ENCODE measurements at places on chromosomes 2 and 18.

GRCh38 chr2:202911203-202911511 lies 316 bp downstream of the WDR12 start:
- DNase-seq = no peak

DNA sequence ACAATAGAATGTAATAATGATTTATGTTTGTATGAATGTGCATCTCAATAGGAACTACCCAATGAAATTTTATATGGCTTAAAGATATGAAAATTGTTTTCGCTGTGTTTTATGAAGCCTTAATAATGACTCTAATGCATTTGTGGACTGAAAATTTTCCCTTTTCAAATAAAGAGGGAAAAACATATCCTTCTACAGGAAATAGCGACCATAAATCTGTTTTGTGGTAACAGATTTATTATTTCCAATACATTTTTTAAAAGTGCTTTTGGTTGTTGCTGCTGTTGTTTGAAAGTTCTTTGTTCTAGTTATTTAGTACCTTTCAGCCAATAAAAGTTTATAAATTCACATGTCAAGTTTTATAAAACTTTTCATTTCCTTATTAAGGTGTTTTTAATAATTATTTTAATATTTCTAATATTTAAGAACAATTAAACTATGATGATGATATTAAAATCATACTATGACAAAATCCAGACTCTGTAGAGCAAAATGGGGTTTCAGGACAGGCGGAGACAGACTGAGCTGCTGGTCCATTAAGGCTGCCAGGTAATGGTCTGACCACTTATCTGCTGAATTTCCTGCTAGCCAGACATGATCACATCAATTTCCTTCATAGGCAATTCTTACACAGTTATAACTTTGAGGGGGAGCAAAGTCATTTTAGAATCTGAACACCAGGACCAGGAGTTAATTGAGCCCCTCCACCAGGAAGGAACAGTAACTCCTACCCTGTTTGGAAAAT lies 65.7 kb upstream of the NEUROD1 start:
- no peak for DNase-seq

- DNase-seq = no peak
Observed at GRCh38 chr2:18311420-18312195, 248.8 kb downstream of the RDH14 start.

DNA sequence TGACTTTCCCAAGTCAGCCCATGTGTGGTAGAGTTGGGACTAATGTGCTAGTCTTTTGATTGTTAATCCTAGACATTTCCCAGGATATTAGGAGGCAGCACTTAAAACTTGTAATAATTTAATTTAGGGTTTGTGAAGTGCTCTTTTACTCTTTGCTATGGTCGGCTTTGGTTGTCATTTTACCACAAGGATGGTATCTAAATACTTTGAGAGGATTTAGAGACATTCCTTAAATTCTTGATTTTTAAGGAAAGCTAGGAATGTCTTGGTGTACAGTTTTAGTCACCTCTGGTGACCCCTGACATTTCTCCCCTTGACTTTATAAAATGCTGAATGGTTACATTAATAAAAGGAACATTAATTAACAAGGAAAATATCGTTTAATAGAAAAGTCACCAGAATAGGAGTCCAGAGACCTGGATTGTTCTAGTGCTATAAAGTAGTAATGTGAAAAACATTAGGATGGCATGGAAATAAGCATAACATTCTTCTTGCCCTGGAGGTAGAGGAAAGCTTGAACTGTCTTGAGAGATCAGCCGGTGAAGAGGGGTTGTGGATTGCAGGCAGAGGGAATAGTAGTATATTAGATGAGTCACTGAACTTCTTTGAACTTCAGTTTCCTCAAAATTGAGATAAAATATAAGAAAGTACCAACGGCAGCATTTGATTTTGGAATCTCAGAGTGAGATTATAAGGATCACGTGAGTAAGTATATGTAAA lies 209.2 kb downstream of the MCFD2 start:
- no peak for DNase-seq

- no peak for DNase-seq
Observed at GRCh38 chr2:44596537-44597320, 235.0 kb downstream of the CAMKMT start.

GRCh38 chr2:28949617-28950305 lies 31.3 kb upstream of the TOGARAM2 start:
- no peak for DNase-seq

DNA sequence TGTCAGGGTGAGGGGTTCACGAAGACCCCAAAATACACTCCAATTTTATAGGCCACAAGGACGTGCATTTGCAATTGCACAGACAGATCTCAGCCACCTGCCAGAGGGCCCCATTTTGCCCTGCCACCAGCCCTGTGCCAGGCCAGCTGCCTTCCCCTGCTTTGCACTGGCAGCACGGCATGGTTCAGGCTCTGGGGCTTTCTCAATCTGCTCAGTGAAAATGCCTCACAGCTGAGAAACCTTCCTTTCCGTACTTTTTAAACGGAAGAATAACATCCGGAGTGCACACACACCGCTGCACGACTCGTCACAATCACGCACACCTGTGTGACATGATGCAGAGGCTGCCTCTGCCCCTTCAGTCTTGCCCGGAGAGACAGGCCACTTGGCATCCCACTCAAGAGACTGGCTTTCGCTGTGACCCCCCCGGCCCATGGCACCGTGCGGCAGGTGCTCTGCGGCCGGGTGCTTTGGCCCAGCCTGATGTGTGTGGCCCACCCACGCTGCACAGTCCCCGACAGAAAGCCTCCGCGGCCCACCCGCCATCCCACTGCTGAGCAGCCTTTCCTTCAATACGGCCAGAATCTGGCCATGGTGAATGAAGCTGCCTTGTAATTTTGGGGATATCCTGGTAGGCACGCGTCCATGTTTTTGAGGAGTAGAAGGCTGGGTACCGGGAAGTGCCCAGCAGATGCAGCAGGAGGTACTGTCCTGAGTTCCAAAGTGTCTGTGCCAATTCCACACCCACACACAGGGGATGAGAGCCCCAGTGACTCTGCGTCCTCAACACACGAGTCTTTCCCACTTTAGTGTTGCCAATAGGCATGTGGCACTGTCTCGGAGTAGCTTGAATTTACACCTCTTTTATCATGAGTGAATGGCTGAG lies 88.8 kb downstream of the USP40 start:
- no peak for DNase-seq

DNA sequence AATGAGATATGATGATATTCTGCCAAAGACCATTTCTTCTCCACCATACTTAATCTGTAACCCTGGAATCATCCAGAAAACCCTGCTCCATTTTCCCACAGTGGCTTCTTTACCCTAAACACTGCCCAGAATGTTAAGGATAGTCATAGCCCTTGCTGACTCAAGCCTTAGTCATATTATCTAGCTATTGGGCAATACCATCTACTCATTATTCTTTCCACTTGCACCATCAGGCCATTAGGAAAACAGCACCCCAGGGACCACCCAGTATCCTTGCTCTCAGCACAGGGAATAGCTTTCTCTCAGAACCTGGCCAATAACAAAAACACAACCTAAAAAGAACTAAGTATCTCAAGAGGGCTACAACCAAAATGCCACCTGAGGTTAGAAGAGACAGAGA lies 445.7 kb upstream of the SLC14A2 start:
- no peak for DNase-seq

DNA sequence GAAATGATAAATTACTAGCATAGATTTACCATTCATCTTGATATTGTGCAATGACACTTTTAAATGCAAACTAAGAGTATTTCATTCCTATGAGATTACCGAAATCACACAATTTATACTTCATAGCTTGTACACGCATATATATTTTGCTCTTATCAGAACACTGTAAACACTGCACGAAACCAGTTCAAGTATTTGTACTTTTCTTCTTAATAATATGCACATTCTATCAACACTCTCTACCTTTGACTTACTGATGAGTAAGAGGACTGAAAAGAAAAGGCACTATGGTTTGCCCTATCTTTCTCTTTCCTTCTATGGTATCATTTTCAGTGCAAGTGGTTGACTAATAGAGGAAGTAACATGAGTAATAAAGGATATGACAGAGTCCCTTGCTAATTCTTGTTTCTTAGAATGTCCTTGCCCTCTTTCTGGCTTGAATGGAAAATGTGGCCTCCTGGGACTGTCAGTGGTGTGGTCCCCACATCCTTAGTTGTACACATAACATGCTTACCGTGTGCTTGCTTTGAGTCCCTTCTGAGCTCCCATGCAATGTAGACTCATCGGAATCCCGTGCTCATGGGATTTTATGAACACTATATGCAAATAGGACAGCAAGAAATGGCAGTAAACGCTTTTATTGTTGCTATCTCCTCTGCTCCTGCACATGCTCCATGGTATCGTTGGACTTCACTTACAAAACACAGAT lies 363.5 kb upstream of the TNP1 start:
- DNase-seq = no peak

GRCh38 chr18:44036501-44036900 lies 644.2 kb upstream of the SETBP1 start:
- DNase-seq = no peak

DNA sequence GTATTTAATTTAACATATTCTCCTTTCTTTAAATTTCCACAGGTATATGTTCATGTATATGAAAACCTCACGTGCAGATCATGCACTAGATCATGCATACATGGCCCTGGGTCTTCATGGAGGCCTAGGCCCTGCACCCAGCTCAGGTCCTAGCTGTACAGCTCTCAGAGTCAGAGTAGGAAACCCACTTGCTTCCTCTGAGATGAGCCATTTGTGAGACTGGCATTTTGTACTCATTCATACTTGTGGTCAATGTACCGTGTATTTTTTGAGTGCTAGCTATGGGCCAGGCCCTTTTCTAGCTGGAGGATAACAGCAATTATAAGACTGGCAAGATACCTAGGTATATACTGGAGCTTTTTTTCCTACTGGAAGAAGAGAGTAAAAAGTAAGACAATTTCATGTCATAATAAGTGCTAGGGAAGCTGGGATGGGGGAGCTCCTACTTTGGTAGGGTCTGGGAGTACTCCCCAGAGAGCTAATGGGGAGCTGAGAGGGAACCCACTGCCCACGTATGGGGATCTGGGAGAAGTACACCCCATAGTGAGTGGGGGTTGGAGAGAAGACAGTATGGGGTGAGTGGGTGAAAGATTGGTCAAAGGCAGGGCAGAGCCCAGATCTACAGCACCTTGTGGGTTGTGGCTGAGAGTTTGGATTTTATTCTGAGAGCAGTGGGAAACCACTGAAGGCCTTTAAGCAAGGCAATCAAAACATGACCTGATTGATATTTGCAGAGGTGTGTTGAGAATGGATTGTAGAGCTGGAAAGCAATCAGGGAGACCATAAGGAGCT lies 72.0 kb downstream of the POLE4 start:
- no peak for DNase-seq

Measured in amygdala (tissue), 56 donors.